Activated T-cell treated with anti-CD3 and anti-CD28 coated beads for 24 hours (primary cell): ENCODE measurements at places on chromosomes 3 and 15.

GRCh38 chr15:69071260-69071659, 56.8 kb downstream of the NOX5 start:
- no peak for DNase-seq

- no peak for DNase-seq
These were observed 87.5 kb downstream of the CHCHD4 start for GRCh38 chr3:14037211-14037610.

GRCh38 chr3:58962816-58963215, 87.0 kb downstream of the CFAP20DC start:
- DNase-seq = no peak

- DNase-seq = no peak
These were observed 162.3 kb downstream of the TNIK start for GRCh38 chr3:171297951-171298350.

DNA sequence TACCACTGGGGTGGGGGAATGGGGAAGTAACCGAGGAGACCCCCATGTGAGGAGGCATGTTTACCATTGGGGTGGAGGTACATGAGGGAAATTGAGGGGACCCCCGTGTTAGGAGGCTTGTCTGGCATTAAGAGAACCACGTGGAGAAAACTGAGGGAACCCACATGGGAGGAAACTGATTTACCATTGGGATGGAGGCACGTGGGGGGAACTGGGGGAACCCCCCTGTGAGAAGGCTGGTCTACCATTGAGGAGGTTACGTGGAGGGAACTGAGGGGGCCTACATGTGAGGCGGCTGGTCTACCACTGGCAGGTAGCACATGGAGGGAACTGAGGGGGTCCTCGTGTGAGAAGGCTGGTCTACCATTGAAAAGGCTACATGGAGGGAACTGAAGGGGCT, 159.4 kb downstream of the FBLN2 start:
- DNase-seq = no peak

- no peak for DNase-seq
These were observed 39.0 kb downstream of the MYH15 start for GRCh38 chr3:108471426-108471825.

DNA sequence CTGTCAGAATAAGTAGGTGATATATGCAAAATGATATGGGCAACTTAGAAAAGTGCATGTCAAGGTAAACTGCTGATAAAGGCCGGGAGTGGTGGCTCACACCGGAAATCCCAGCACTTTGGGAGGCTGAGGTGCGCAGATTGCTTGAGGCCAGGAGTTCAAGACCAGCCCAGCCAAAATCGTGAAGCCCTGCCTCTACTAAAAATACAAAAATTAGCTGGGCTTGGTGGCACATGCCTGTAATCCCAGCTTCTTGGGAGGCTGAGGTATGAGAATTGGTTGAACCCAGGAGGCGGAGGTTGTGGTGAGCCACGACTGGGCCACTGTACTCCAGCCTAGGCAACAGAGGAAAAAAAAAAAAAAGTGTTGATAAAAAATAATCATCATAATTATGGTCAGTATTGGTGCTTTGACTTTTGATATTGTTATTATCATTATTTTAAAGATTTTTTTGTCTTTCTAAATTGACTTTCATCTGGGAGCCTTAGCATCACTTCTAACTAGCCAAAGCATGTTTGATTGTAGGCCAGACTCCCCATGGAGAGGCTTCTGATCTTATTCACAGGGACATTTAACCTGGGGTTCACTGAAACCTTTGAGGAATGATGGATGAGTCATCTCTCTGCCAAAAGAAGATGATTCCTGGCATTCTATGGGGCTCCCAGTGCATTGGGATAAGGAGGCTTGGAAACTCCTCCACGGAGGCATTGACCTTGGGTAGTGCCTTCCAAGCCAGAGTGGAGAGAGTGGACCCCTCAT, 5.6 kb downstream of the ZBTB38 start:
- no peak for DNase-seq

DNA sequence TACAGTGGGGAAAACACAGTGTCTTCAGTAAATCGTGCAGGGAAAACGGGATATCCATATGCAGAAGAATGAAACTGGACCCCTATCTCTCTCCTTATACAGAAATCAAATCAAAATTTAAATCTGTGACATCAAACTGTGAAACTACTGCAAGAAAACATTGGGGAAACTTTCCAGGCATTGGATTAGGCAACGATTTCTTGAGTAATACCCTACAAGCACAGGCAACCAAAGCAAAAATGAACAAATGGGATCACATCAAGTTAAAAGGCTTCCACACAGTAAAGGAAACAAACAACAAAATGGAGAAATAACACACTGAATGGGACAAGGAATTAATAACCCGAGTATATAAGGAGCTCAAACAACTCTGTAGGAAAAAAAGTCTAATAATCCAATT, 165.3 kb downstream of the PLCL2 start:
- DNase-seq = no peak

DNA sequence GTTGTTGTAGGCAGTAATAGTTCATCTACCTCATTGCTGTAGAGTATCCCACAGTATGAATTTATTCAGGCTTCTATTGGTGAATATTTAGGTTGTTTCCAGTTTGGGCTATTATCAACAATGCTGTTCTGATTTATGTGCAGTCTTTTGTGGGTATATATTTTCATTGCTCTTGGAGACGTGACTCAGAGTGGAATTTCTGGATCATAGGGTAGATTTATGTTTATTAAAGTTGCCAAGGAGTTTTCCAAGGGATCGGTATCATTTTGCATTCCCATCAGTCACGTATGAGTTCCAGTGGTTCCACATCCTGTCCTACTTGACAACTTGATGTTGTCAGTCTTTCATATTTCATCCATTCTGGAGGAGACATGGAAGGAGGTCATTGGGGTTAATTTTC, 8.4 kb upstream of the HRH1 start:
- DNase-seq = no peak
